ENCODE measurements at places on chromosomes 3 and 15.

DNA sequence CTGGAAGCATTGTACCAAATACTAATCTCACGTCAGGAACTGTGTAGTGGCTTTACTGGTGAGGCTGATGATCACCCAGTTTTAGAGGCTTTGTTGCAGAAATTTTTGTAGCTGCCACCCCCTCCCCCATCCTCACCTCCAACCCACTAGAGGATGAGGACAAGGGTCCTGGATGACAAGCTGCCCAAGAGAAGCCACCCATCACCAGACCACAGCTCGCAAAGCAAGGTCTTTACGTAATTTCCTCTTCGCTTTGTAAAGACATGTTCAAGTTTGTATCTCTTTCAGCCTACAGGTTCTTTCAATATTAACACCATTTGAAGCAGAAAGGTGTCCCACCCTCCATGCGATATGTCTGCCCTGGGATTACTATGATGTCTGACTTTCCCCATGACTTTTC, 74.2 kb downstream of the LDHAL6B start:
- DNase-seq: no peak

- DNase-seq: no peak
Measured at GRCh38 chr15:89669309-89669865, 9.8 kb downstream of the PLIN1 start.

GRCh38 chr15:74780523-74781430, 1.1 kb upstream of the CSK start:
- DNase-seq: no peak

- DNase-seq: no peak
Measured at GRCh38 chr3:82129221-82129801, 367.9 kb upstream of the GBE1 start.

DNA sequence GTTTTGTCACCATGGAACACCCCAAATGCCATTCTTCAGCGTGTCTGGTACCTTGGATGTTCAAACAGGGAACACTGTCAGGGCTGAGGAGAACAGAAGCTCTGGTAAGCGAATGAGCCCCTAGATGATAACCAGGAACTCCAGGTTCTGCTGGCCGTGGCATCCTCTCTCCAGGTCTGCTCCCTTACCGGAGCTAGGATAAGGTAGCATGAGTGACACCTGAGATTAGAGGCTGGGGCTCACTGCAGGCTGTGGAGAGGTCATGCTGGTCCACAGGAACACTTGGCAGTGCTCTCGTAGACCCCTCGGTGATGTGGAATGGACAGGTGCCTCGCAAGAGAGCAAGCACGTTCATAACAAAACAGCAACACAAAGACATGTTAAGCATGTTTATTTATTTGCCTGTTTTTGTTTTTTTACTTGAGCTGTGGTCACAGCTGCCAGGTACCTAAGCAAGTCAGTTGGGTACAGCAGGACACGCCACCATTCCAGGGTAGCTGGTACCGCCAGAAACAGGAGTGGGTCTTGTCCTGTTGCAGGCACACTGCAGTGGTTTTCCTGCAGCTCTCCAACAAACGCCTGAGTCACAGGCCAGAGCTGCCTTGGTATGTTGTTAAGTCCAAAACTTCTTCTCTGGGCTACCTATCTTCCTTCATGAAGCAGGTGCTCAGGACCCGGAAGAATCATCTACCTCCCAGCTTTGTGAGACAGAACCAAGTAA, 4.6 kb downstream of the RBM15B start:
- DNase-seq: no peak

All from stimulated activated CD4-positive, alpha-beta T cell treated with anti-CD3 and anti-CD28 coated beads, Interleukin-15, amount 100 ng/mL, for 1 hour (primary cell).